ELR (cell line): ENCODE measurements at places on chromosomes 2 and 18.
A peak's percentile ranks its signal among the peaks of the same experiment; 100 is the strongest.

GRCh38 chr18:34800381-34800780 is 90.3 kb downstream of the DTNA start:
- DNase-seq = no peak

DNA sequence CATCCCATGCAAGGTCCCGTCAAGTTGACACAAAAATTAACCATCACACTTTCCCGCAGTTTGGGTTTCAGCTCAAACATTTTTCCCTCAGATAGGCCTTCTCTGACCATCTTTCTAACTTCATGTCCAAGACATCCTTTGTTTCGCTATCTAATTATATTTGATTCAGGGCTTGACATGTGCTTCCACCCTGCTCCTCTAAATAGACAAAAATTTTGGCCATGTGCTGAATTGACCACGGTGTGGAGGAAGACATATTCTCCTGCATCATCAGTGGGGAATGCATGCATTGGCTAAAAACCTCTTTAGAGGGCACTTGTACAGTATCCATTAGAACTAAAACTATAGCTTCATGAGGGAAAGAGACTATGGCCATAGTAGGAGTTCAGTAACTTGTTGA is 81.2 kb downstream of the PLCL1 start:
- no peak for DNase-seq

- DNase-seq = no peak
Measured at GRCh38 chr2:62180975-62181374, 14.9 kb upstream of the B3GNT2 start.

- no peak for DNase-seq
Measured at GRCh38 chr2:101597347-101597944, 100.1 kb upstream of the MAP4K4 start.

- DNase-seq = peak; percentile 68
Measured at GRCh38 chr18:9874728-9875127, 11.0 kb upstream of the TXNDC2 start.

DNA sequence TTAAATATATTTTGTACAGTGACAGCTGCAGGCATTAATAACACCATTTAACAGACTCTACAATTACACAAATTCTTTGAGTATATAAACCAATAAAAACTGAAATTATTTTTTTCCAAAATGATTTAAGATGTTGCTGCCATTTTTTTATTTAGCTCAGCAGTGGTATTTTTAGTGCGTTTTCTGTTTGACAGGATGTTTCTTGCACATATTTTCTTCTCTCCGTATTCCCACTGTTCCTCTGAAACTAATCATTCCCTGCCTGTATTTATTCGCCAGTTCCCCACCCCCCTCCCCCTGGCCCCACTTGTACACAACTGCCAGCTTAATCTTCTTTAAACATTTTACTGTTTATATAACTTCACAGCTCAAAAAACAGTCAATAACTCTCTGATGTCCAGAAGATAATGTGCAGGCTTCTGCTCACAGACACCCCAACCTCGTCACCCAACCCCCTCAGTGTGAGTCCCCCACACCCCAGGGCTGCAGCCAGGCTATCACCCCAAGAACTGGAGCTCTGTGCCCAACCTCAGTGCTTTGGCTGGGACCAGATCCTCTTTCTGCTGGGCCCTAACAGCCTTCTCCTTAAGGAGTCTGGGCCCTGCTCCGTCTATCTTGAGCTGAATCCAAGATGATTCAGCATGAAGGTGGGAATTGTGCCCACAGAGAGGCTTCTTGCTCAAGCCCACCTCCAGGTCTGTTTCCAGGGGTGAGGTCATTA is 41.6 kb upstream of the MAP4K4 start:
- DNase-seq = peak; percentile 15

DNA sequence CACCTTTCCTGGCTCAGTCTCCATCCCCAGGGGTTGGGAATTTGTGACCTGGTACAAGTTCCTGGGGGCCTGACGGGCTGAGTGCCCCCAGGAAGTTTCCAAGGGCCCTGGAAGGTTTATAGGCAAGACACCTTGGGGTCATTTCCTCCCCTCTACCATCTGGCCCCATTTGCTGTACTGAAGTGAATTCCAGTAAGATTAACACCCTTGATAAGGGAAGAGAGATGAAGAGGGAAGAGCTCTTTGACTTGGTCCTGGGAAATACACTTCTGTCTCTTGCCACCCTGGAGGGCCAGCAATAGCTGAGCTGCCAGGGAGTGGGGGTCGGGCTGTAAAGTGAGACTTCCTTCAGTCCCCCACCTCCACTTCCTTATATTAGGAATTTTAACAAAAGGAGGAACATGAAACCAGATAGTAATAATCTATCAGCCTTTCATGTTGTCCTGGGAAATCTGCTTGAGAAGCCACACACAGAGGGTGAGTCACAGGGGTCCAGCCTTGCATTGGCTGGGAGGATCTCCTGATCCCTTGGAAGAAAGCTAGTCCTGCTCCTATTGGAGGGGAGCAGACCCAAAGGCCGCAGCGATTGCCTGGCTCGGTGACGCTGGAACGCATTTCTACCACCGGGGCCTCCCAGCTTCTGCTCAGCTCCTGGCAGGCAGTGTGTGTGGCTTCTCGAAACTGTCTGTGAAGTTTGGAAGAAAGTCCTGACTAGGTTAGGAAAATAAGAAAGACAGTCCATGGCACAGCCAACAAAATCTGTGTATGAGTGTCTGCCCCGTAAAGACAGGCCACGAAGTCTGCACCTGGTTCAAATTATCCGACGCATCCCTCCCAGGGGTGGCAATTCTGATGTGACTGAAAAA is 87.3 kb downstream of the ACAA2 start:
- DNase-seq = peak; percentile 83

GRCh38 chr2:206305523-206306245 is 31.2 kb downstream of the ZDBF2 start:
- no peak for DNase-seq

- peak; percentile 13 for DNase-seq
Measured at GRCh38 chr18:49335677-49336076, 124.8 kb downstream of the DYM start.

DNA sequence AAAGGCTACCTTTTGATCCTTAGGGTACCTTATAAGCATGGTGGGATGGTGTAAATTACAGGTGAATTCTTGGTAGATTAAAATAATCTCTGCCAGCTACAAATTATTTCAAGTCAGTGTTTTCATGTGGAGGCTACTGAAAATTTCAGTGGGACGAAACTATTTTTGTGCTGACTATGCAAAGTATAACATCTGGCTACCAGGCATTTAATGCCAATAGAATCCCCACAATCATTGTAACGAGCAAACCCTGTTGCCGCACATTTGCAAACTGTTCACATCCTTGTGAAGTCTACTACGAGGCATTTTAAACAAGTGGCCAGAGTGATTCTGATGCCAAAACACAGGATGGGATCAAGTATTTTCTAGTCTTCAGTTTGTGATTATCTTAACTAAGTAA is 48.1 kb upstream of the SDC1 start:
- DNase-seq = no peak

DNA sequence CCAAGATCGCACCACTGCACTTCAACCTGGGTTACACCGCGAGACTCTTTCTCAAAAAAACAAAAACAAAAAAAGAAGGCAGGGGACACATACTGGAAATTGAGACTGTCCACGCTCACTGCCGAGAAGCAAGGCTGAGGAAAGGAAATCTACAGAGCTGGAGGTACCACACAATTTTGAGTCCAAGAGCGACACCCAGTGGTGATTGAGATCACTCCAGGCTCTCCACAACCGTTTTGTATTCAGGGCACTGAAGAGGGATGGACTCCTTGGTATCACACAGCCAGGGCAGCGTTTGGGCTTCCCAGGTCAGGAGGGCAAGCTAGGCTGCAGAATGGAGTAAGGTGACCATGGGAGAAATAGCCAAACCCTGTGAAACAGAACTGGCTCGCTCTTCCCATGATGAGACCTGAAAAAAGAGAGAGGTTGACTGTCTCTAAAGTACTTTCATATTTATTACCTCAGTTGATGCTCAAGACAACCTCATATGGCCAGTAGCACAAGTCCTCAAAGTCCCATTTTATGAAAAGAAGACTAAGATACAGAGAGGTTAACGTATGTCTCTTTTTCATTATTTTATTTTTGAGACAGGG is 74.5 kb upstream of the YPEL5 start:
- peak; percentile 73 for DNase-seq

GRCh38 chr2:79638954-79639353 is 126.1 kb downstream of the CTNNA2 start:
- DNase-seq = no peak

DNA sequence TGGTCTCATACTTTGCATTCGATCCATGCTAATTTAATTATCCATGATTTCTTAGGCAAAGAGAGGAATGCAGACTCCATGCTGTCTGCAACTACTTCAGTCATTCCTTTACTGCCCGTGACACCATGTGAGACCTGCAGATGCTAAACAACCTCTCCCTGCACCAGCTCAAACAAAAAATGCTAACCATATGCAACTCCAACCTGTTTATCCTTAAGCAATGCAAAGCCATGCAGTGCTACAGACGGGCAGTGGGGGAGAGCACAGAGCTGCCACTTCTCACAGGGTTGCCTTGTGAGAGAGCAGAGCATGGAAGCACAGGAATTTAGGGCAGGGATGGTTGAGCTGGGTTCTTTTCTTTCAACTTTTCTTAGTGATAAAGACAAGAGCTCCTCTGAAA is 74.9 kb upstream of the KLHL14 start:
- DNase-seq = no peak

DNA sequence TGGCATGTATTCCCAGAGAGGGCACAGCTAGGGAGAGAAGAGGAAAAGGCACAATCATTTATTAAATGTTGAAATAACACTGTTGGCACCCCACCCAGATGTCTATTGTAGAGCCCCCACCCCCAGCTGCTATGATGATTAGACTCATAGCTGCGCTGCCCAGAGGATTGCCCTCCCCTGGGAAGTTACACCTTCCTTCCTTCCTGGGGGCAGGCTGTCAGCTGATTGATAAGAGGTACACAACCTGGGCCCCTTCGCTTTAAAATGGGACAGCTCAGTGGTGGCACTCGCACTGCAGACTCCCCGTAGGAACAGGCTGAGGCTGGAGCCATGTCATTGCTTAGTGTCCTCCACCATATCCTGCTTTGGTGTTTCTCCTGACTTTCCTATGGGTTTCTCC is 18.1 kb downstream of the TEX51 start:
- no peak for DNase-seq

DNA sequence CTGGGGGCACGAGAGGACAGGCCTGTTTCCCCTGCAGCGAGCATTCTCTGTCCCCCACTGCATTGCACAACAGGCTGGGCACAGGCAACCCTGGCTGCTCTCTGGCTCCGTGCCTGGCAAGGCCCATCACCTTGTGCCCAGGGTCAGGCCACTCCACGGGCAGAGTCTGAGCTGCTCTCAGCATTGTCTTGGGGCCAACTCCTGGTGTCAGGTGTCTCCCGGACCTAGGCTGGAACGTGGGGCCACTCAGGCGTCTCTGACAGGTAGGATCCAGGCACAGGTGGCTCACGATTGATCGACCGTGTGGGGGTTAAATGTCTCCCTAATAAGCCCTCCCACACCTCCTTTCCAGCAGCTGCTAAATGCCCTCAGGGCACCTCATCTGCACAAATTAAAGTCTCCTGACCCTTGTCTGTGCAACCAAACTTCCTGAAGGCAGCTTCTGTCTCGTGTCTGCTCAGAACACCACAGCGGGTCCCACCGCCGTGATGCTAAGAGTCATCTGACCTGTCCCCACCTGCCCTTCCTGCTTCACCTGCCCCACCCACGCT is 66.6 kb upstream of the GPC1 start:
- no peak for DNase-seq

- peak; percentile 10 for DNase-seq
Measured at GRCh38 chr2:148253685-148254084, 232.8 kb downstream of the MBD5 start.

DNA sequence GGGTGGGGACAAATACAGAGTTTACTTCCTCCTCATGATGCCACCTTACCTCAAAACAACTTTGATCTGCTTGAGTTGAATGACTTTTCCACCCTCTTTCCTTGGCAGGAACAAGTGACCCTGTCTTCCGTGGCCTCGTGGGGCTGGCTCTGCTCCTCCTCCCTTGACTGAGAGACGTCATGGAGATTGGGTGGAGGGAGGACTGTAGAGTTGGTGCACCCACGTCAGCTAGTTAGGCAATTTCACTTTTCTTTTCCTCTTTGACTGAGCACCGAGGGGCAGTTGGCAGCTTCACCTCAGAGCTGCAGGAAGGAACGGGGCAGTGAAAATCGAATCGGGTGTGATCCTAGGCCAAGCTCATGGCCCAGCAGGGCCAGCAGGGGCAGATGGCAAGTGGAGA is at the start of gene SP140:
Gene SP140, plus strand, starts transcription at position 251 of the 400 bp plus-strand sequence. Its CDS starts 109 bp downstream, at position 360.
- DNase-seq = no peak

DNA sequence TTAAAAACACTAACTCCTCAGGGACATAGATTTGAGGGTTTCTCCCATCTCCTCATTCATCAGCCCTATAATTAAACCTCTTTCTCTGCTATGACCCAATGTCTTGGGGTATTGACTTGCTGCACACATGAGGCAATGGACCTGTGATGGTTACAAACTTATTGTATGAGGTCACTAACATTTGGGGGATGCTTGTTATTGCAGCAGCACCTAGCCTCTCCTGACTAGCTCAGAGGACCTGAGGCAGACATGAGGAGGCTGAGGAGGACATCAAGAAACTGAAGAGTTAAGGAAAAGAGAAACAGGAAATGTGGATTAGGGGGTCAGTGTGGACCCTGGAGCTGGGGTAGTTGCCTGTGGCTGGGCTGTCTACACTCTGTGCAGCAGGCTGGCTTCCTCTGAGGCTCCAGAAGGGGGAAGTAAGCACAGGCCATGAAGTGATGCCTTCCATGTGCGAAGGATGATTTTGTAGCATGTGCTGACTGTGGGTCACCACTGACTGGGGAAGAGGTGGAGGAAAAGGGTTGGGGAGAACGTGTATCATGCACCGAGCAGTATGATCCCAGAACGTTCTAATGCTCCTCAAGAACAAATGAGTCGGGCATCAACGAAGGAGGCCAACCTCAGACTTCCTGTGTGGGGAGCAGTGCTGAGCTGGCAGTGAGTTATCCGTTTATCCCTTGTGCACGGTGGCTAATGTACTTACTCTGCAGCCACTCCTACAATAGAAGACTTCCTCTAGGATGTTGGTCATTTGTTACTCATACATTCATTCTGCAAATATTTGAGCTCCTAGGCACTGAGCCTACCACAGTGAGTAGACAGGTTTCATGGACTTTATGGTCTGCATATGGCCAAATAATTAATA is 42.1 kb upstream of the RFX8 start:
- peak; percentile 99 for DNase-seq

DNA sequence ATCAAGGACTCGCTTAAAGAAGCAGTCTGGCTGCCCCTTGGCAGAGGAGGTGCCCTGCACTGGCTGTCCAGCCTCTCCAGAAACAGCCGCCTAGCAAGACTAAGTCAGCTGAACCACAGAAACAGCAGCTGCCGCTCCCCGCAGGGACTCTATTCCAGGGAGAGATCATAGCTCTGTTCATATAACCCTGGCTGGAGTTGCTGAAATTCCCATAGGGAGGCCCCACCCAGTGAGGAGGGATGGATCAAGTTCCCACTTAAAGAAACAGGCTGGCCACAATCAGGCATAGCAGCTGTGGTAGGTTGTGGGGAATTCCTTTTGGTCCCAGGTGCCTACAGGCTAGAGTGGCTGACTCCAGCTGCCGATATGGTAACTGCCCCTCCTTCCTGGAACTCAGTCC is 74.2 kb upstream of the MC4R start:
- no peak for DNase-seq

- DNase-seq = peak; percentile 77
Measured at GRCh38 chr2:69773206-69773605, 31.3 kb downstream of the ANXA4 start.

- DNase-seq = peak; percentile 47
Measured at GRCh38 chr2:67446491-67446911, 49.4 kb downstream of the ETAA1 start.
